Stimulated activated CD4-positive, alpha-beta T cell treated with anti-CD3 and anti-CD28 coated beads, TNF-alpha, amount 100 ng/mL, for 48 hours (primary cell): ENCODE measurements at places on chromosomes 3 and 15.

GRCh38 chr3:50263478-50264382, 5.2 kb upstream of the SEMA3B start:
- DNase-seq, result no peak

DNA sequence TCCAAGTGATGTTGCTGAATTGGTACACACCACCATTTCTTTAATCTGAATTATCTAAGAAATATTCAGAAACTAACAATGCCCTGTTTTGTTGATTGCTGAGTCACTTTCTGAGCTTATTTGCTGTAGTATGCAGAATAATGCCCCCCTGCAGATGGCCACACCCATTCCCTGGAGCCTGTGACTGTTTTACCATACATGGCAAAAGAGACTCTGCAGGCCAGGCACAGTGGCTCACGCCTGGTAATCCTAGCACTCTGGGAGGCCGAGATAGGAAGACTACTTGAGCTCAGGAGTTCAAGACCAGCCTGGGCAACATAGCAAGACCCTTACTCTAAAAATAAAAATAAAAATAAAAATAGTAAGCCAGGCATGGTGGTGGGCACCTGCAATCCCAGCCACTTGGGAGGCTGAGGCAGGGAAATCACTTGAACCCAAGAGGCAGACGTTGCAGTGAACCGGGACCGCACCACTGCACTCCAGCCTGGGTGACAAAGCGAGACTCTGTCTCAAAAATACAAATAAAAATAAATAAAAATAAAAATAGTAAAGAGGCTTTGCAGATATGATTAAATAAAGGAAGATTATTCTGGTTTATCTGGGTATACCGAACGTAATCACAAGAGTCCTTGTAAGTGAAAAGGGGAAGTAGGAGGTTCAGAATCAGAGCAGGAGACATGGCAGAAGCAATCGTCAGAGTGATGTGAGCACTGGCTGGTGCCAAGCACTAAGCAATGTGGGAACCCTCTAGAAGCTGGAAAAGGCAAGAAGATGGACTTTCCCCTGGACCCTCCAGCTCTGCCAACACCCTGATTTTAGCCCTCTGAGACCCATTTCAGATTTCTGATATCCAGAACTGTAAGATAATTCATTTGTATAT, 19.0 kb downstream of the PCYT1A start:
- DNase-seq, result no peak

DNA sequence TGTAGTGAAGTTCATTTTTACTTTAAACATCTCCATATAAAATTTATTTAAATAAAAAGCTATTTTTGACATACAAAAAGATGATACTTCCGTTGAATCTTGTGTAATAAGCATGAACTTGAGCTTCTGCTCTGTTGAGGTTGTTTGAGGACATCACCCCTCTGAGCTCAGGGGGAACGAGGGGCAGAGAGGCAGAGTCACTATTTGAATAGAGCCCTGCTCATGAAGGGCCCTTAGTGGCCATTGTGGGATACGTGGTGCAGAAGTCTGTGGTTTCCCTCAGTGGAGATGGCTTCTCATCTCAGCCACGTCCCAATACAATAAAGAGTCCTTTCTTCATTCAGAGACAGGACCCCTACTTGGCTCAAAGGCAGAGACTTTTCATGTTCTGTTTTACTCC, 10.6 kb downstream of the CEMIP start:
- no peak for DNase-seq

DNA sequence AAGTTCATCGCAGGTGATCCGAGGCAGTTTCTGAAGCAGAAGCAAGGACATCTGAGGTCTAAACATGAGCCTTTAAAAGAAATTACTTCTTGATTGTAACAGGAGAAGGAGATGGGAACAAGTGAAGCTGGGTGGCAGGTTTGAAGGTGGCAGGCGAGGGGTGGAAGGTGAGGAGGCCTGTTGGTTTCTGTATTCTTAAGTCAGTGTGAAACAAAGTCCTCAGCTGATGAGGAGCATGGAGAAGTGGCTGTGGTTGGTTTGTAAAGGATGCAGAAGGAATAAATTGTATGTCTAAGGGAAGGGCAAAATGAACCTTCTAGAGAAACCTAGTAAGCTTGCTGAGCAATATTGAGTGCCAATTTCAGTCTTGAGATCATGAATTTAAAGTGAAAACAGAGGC, 298.8 kb downstream of the CHST2 start:
- DNase-seq, result no peak

- DNase-seq, result no peak
Observed at GRCh38 chr3:54071601-54072000, 50.8 kb upstream of the CACNA2D3 start.

DNA sequence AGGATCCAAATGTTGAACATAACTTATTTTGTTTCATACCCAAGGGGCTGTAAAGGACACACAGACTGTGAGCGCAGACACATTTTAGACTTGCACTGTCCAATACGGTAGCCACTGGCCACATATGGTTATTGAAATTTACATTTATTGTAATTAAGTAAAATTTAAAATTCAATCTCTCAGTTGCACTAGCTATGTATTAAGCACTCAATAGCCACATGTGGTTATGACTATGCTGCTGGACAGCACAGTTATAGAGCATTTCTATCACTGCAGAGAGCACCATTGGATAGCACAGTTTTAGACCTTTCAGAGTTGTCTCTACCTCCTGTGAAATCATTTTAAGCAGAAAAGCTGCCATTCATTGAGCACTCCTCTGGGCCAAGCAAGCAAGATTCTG, 204.3 kb downstream of the ADAMTS9 start:
- DNase-seq, result no peak

DNA sequence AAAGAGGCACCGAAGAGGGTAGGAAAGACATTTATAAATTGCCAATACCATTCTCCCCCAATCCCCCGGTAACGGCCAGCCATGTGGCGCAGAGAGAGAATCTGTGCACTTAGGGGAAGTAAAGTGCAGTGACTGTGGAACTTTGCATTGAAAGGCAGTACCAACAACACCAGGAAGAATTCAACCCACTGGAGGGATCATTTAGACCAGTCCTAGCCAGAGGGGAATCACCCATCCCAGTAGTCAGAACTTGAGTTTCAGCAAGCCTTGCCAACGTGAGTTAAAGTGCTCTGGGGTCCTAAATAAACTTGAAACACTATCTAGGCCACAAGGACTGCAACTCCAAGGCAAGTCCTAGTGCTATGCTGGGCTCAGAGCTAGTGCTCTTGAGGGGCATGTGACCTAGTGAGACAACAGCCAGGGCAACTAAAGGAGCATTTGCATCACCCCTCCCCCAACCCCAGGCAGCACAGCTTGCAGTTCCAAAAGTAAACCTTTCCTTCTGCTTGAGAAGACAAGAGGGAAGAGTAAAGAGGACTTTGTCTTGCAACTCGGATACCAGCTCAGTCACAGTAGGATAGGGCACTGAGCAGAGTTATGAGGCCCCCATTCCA, 15.0 kb downstream of the CEP70 start:
- no peak for DNase-seq

DNA sequence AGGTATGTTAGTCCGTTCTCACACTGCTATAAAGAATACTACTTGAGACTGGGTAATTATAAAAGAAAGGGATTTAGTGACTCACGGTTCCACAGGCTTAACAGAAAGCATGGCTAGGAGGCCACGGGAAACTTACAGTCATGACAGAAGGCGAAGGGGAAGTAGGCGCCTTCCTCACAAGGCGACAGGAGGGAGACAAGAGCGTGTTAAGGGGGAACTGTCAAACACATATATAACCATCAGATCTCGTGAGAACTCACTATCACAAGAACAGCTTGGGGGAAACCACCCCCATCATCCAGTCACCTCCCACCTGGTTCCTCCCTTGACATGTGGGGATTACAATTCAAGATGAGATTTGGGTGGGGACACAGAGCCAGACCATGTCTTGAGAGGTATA, 30.4 kb downstream of the SPRED1 start:
- no peak for DNase-seq

- DNase-seq, result no peak
Observed at GRCh38 chr3:33954956-33955355, 156.5 kb downstream of the PDCD6IP start.

DNA sequence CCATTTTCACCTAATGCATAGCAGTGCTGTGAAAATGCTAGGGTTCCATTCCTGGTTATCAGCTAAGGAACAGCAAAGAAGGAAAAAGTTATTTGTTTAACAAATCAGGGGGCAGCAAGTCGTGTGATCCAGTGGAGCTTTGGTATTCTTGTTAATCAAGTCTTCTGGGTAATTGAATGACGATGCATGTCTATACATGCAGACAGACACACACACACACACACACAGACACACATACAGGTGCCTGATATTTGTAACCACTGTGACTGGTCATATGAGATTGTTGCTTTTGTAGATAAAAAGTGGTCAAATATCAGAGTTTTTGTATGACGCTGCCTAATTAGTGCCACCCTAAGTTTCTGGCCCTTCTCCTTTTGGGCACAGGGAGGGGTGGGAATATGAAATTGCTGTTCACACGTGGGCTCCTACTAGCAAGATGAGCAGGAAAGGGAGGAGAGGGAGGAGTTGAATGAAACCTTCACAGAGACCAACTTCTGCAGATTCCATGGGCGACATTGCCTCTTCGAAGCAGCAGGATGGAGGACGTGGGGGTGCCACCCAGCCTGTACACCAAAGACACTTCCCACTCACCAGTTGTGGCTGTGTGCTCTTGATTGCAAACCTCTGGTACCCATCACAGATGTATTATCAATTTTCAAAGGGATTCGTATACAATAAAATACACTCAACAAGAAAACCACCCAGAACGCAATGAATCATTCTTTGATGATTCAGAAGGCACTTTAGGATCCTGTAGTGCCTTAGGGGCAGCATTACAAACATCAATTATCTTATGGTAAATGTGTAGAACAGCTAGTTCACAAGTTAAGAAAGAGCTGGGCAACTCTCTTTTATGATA, 281.9 kb upstream of the ICE2 start:
- DNase-seq, result no peak

DNA sequence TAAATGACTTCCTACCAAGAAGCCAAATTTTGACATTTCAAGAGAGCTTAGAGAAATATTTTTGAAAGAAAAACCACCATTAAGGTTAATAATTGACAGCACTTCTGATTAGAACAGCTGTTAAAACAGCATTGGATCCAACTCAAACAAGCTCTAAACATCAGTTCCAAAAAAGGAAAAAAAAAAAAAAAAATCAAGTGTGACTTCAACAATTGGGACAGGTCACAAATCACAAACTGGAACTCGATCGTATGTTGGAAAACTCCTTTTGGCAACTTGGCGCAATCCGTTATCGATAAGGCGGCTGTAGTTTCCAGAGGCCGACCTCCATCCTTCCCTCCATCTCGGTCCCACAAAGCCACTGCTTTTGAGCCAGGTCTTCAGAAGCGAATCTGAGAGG, 17.8 kb downstream of the TLE3 start:
- no peak for DNase-seq

GRCh38 chr15:44028349-44028748, 166.7 kb downstream of the FRMD5 start:
- DNase-seq, result no peak

DNA sequence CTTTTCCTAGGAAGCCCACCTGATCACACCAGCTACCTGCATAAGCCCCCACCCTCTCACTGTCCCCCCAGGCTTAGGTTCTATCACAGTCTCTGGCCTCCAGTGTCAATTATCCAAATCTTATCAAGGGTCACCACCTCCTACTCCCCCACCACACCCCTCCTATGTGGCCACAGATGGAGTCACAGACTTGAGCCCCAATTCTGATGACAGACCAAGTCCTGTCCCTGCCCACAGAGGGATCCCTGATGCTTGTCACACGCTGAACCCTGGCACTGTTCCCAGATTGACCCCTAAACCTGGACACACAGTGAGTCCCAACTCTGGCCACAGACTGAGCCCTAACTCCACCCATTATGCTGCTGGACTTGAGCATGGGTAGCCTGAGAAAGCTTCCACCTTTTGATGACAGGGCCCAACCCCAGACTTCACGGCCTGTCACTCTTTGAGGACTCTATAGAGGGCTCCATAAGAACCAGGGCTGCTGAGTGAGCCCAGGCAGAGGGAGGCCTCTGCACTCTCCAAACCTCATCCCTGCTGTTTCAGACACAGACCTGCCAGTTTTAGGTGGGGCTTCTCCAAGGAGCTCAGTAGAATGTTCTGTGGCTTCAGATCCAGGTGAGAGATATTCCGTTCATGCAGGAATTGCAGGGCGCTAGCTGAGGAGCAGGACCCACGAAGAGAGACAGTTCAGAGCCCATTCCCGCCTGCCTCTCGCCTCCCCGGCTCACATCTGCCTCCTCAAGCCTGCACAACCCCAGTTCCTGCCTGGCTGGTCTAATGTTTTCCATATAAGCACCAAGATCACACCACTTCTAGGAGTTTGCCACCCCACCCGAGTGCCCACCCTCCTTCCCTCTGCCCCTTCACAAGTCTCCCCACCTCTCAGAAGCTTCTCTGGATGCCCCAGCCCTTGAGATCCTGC, 1.8 kb downstream of the ULK3 start:
- DNase-seq, result no peak

DNA sequence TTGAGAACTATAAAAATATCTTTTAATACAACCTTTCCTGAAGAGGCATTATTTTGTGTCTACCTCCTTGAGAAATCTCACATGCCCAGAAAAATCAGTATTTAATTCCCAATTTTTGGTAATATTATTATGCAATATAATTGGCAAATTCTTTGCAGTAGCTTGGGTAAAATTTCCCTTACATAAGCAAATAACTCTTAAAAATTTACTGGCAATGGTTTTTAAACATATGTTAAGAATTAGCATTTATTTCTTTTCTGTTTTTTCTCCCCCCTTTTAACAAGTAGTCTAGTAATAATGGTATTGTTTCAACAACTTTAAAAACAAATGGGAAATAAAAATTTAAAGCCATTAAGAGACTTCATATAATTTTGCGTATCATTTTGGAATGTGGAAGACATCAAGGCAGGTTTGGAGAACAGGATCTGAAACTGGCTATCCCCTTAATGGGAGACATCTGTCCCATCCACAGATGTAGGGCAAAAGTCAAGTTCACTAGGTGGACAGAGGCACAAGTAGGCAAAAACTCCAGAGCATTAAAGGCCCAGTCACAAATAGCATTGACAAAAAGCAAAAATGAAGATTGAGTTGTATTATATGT, 89.6 kb upstream of the AADACL2 start:
- no peak for DNase-seq

GRCh38 chr15:20358066-20358778, 183.4 kb downstream of the GOLGA6L6 start:
- DNase-seq, result no peak

- DNase-seq, result no peak
Observed at GRCh38 chr3:36303286-36303685, 77.0 kb upstream of the STAC start.

DNA sequence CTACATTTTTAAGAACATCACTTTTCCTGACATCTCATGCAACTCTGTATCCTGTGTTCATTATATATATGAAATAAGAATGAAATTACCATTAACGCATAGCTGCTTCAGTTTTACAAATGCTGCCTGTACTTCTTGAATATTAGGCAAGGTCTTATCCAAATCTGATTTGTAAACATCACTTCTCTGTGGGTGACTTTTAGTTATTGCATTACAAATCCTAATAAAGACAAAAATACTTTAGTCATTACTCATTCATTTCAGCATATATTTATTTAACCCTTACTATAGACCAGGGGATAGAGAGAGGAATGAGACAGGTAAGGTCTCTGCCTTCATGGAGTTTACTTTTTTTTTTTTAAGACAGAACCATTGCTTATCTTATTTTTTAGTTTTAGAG, 36.8 kb downstream of the MTMR10 start:
- no peak for DNase-seq
